Stimulated activated CD4-positive, alpha-beta T cell treated with anti-CD3 and anti-CD28 coated beads, Interleukin-15, amount 100 ng/mL, for 1 hour (primary cell): ENCODE measurements at places on chromosomes 11 and 22.

GRCh38 chr11:127950162-127950561 is 637.2 kb downstream of the ETS1 start:
- no peak for DNase-seq

DNA sequence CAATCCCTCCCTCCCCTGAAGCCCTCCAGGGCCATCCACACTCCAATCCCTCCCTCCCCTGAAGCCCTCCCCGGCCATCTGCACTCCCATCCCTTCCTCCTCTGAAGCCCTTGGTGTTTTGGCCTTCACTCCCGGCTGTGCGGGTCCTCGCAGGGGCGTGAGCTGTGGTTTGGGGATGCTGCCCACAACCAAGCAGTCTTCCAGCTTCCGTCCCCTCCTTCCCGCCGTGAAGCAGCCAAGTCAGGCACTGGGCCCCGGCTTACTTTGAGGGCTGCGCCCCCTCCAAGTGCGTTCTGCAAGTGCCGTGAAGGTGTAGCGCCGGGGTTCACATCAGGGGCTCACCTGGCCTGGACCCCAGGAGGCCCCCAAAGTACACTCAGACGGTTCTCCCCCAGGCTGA is 335.9 kb downstream of the BRD1 start:
- no peak for DNase-seq

GRCh38 chr22:19895160-19895849 is 40.6 kb upstream of the GNB1L start:
- DNase-seq, result no peak

GRCh38 chr11:75311858-75312288 is 39.6 kb downstream of the ARRB1 start:
- DNase-seq, result no peak

DNA sequence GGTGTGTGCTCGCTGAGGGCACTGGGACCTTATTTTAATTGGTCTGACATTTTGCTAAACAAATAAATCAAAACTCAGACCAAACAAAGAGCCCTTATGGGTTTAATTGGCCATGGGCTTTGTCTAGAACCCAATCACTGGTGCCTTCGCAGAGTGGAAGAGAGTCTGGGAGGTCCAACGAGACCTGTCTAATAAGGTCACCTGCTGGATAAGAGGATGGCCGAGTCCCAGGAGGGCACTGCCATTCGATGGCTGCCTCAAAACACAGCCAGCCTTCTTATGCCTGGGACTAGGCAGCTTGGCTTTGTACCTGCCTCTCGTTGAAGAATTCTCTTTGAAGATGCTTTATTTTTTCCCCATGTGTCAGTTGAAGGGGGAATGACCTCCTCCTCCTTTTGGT is 171.1 kb downstream of the CEP164 start:
- DNase-seq, result no peak

- no peak for DNase-seq
These were observed 469 bp downstream of the KCNK7 start for GRCh38 chr11:65595131-65595530.

DNA sequence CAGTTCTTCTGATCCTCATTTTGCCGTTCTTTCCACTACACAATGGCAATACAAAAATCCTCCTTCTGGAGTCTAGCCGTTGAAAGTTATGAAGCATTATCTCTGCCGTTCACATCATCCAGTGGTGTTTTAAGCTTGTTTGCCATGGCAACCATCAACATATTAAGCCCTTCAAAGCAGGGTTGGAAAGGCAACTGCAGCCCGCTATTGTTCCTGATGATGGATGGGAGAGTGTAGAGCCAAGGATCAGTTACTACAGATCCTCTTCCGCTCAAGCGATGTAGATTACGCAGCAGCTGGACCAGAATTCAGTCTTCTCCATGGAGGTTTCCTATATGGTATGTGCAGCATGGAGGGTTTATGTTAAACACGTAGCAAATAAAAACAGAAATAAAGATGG is 352.7 kb downstream of the NTM start:
- no peak for DNase-seq

DNA sequence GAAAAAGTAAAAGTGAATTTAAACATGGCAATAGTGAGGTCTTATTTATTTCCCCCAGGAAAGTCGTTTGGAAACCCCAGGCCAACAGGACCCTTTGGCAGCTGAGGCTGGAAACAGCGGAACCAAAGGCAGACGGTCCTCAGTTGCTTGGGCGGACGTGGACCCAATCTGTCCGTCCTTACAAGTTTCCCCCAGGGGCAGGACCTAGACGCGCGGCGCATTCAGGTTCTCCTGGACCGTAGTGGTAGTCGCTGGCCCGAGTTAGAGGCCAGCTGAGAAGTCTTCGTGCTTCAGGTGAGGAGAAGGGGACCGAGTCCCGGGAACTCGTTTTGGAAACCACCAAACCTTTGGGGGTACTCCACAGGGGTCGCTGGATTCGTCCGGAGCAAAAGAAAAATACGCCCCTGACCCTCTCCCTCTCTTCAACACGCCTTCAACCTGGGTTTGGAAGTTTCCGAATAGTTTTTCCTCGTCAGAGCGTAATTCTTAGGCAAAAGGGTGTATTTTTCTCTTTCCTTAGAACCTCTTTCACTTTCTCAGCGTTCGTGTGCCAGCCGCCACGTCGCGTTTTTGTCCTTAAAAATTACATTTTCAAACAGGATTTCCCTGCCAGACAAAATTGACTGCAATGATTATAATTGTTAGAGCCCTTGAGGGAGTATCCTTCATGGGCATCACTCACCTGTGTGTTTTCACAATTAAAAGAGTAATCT is 2.1 kb downstream of the METTL15 start:
- peak; percentile 47 for DNase-seq

DNA sequence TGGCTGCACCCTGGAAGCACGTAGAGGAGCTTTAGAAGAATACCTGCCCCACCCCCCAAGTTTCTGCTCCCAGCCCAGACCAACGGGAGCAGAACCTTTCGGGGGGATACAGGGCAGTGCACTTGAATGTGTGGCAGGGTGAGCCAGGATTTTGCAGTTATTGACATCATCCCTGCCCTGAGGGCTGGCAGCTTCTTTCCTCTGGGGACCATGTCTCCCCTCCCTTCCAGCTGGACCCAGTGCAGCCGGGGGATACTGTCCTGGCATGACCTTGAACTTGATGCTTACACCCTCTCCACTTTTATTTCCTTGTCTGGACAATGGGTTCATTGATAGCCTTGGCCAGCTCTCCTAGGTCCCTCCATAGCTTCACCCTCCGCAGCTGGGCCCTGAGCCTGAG is 4.1 kb upstream of the CABP7 start:
- no peak for DNase-seq
